ENCODE measurements at places on chromosomes 11 and 22. TPM values are rescaled to one million over a fixed set of nuclear protein-coding genes. Genes with fewer than 3 reads are reported as not detected.

GRCh38 chr11:72856551-72857345, 42.5 kb downstream of the ATG16L2 start:
- no peak for DNase-seq

DNA sequence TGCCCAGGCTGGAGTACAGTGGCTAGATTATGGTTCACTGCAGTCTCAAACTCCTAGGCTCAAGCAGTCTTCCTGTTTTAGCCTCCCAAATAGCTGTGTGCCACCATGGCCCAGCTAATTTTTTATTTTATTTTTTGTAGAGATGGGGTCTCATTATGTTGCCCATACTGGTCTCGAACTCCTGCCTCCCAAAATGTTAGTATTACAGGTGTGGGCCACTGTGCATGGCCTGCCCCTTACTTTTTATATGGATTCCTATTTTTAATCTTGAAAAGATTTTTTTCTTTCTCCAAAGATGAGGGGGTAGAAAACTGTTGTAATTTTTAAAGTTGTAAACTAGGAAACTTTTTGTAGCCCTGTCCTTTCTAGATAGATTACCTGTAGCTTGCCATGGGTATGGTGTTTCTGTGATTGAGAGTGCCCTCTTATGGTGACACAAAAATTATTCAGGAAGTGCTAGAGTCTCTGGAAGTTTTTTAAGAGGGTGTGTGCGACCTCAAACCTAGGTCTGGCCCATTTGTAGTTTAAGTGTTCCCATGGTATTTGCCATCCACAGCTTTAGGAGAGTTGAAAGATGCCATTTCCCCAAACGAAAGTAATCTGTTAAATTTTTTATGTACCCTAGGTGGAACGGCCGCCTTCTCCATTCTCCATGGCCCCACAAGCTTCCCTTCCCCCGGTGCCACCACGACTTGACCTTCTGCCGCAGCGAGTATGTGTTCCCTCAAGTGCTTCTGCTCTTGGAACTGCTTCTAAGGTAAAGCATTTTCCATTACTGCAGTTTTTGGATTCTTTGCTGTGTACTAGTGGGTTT, 32.4 kb downstream of the MCAM start:
- DNase-seq, result no peak

DNA sequence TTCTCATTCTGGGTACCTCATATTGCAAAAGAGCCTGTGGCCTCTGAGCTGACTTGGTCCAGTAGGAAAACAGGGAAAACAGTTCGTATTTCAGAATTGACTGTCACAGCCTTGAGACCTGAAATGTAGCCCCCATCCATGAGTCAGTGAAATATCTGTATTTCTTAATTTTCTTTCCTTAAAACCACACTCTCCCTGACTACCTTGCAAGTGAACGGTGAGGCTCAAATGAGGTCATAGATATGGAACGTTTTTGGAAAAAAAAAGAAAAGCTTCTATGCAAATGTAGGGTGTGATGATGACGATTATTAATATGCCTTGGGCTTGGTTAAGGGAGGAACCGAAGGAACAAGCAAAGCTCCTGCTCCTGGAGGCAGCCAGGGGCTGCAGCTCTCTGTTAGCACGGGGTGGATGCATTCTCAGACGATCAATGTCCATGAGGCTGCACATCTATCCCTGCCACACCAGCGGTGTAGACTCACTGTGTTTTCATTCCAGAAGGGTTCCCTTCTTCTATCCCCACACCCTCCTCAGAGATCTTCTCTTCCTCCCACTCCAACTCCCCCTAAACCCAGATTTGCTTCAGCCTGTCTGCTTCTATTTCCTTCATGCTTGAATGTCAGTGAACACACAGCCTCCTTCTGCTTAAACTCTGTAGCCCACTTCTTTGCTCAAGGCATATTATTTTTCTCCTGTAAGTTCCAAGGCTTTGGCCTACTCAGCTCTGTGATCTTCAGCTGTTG, 29.2 kb upstream of the SCN3B start:
- DNase-seq, result no peak

The PSMD13 gene
- total RNA-seq, result 83.2 TPM

The ACAD8 gene
- 12.9 TPM for total RNA-seq

DNA sequence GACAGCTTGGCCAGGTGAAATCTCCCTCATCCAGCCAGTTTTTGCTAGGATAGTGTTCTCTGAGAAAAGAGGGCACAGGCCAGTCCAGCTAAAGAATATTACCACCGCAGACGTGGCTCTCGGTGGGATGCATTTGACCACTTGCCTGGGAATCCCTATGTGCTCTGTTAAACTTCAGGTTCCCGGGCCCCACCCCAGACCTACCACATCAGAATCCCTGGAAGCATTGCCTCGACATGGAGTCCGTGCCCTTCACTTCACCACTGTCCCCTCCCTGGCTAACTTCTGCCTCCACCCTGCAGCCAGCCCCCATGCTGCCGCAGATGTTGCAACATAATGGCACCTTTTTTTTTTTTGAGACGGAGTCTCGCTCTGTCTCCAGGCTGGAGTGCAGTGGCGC, 56.9 kb upstream of the EMID1 start:
- DNase-seq, result peak; percentile 50

DNA sequence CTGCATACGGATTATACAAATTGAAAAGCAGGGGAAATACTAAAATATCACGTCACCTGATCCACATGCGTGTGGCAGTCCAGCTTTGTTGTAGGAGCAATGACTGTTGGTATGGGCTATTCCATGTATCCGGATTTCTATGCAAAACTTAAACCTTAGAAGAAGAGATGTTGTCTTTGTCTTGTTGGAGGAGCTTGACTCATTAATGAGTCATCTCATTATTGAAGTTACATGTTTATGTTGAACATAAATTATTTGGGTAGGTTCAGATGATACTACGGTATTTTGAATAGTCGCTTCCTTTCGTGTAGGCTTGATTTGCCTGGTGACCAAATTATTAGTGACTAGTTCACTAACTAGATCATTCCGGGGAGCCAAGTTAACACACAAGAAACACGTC, 806 bp upstream of the SAAL1 start:
- no peak for DNase-seq

DNA sequence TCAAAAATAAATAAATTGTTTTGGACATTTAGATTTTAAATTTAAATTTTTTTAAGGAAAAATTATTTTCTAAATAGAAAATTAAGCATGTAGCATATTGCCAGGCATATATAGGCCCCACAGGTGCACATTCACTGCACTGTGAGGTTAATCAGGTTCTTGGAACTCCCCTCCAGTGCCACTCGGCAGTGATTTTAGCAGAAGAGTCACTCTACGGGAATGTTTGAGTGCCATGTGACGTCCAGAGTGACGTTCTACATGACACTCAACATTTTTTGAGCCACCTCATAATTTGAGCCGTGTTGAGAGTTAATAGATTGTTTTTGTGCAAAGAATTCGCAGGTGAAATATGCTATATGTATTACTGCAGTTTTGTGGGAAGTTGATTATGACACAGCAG, 77.4 kb downstream of the SWAP70 start:
- DNase-seq, result no peak

DNA sequence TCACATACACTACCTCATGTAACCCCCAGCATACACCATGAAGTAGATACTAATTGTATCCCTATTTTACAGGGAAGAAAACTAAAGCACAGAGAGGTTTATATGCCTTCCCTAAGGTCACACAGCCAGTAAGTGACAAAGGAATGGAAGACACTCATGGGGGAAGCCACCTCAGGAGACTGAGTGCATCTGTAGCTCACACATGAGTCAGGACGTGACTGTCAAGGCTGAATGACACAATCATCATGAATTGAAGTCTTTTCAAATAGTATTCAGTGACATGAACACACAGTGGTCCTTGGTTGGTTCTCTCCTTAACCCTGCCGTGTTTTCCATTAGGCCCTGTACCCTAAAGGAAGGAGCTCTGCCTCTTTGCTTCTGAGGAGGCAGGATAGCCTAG, 463.0 kb downstream of the NTM start:
- no peak for DNase-seq

DNA sequence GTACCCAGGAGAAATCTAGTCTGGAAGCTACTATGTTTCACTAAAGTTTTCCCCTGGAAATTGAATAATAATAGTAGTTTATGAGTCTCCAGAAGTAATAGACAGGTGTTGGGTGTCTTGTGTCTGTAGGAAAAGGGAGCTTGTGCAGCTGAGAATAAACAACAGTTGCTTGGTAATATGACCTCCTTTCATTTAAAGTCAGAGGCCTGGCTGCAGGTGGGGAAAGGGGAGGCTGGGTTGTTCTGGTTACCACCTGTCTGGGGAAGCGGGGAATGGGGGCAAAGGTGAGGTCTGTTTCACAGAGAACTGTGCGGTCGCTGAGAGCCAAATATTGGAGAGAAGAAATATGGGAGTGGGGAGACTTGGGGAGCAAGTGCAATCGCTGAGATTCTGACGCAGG, 3.3 kb upstream of the GRAMD1B start:
- no peak for DNase-seq

GRCh38 chr22:22703715-22704114, 59.3 kb downstream of the GGTLC2 start:
- DNase-seq, result no peak

GRCh38 chr11:111555255-111555654, 14.7 kb downstream of the LAYN start:
- no peak for DNase-seq

- no peak for DNase-seq
These were observed 13.4 kb downstream of the OR51B4 start for GRCh38 chr11:5288108-5288905.

The BRSK2 gene
- total RNA-seq, result 1.0 TPM

- peak; percentile 85 for DNase-seq
These were observed 235.0 kb downstream of the MIAT start for GRCh38 chr22:26892166-26893041.

The KRTAP5-9 gene
- 0.37 TPM for total RNA-seq

The PRR33 gene
- total RNA-seq, result not detected

The IGLL5 gene
- 1.1 TPM for total RNA-seq

GRCh38 chr11:6269994-6270393, 10.4 kb downstream of the CCKBR start:
- no peak for DNase-seq
